ENCODE measurements at places on chromosomes 12 and 14.

- DNase-seq: no peak
Measured at GRCh38 chr14:50010752-50011151, 105.6 kb downstream of the VCPKMT start.

GRCh38 chr14:51138404-51139103 is 43.6 kb upstream of the TRIM9 start:
- no peak for DNase-seq

DNA sequence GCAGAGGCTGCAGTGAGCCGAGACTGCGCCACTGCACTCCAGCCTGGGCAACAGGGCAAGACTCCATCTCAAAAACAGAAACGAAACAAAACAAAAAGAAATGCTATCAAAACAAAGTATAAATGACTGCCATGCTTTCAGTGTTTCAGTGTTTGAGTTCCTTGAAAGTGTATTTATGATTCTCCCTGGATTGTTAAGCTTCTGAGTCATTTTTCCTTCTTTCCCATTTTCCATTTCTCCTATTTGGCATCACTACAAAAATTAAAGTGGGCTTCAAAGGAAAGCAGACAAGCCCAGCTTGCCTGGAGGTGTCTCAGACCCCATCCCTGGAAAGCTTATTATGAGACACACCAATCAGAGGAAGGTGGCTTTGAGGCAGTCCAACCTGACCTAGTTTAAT is 35.1 kb downstream of the NIN start:
- DNase-seq: no peak

DNA sequence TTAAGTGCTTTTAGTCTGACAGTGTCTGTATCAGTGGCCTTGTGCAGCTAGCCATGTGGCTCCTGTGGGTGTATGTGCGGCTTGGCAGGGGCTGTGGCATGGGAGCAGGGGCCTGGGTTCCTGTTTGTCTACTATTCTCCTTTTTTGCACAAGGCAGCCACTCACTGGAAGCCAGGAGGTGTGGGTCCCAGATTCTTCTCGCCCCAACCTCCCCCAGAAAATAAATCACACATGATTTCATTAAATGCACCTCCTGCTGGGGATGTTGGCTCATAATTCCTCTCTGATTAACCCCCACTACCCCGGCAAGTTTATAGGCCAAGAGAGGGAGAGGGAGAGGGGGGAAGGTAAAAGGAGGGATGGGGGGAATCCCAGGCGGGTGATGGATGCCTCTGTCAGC is 17.6 kb downstream of the CALCOCO1 start:
- DNase-seq: no peak

GRCh38 chr12:33438851-33439586 is 600 bp downstream of the SYT10 start:
- DNase-seq: no peak

- DNase-seq: no peak
Measured at GRCh38 chr14:105283028-105283427, 17.8 kb downstream of the BRF1 start.

GRCh38 chr12:39440781-39441180 is 2.1 kb downstream of the KIF21A start:
- DNase-seq: no peak

- DNase-seq: no peak
Measured at GRCh38 chr12:101552277-101552676, 42.5 kb upstream of the MYBPC1 start.

DNA sequence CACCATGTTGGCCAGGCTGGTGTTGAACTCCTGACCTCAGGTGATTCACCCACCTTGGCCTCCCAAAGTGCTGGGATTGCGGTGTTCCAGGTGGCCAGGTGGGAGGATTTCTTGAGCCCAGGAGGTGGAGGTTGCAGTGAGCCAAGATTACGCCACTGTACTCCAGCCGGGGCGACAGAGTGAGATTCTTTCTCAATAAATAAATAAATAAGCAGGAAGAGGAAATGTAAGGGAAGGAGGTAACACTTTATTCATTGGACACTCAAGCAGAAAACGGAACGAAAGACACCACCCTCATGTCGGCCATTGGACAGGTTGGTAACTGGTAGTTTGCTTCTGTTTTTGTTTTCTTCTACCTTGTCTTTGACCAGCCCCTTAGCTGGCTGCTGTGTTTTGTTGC is 13.0 kb upstream of the NFATC4 start:
- DNase-seq: no peak

GRCh38 chr12:123573870-123574269 is 10.5 kb upstream of the TMED2 start:
- DNase-seq: no peak

Measured in SK-N-MC (cell line).